ENCODE measurements at places on chromosomes 7 and 10.

DNA sequence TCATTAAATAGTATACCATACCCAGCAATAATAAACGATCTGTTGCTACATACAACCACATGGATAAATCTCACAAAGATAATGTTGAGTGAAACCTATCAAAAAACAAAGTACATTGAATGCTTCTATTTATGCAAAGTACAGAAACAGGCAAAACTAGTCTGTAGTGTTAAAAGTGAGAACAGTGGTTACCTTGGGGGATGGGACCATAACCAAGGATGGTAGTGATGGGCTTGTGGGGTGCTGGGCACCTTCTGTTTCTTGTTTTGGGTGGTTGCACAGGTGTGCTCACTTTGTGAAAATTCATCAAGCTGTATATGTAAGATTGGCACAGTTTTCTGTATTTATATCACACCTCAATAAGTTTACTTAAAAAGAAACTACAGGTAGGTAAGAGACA, 105.7 kb downstream of the ATE1 start:
- no peak for DNase-seq

DNA sequence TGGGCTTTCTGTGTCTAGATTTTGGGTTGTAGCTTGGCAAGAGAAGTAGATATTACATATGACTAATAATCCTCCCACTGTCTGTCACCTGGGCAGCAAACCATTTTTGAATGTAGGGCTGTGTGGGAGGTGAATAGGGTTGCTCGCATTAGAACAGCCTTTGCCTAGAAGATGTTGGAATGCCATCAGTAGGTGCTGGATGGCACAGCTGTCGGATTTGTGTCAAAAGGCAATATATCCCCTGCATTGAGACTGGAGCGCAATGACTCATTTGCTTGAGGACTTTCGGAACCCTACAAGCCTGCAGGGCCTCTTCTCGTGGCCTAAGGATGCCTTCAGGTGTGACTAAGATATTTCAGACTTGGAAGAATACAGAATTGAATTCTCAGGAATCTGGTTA, 323.8 kb downstream of the GPR158 start:
- no peak for DNase-seq

GRCh38 chr10:124589491-124590041, 127.9 kb downstream of the LHPP start:
- DNase-seq, result no peak

DNA sequence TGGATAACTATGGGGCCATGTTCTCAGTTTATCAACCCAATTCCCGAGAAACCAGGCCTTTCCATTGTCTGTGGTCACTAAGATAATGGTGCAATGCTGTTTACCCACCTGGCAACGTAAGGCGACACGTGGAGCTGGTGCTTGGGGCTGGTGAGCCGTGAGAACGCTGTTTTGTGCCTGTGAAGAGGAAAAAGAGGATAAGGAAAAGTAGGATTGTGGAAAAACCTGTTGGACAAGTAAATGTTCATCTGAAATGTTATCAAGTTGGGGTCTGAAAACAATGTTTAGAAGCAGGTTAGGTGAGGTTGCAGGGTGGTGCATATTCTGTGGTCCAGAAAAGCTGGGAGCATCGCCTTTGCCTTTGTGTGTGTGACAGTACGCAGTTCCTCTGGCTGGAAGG, 88.5 kb downstream of the PPP1R17 start:
- no peak for DNase-seq

GRCh38 chr10:5071411-5072198, 22.6 kb upstream of the AKR1C3 start:
- no peak for DNase-seq

- DNase-seq, result no peak
These were observed 325.0 kb downstream of the PLXNA4 start for GRCh38 chr7:132251327-132251659.

GRCh38 chr7:150871601-150872000, 19.3 kb downstream of the AOC1 start:
- no peak for DNase-seq

DNA sequence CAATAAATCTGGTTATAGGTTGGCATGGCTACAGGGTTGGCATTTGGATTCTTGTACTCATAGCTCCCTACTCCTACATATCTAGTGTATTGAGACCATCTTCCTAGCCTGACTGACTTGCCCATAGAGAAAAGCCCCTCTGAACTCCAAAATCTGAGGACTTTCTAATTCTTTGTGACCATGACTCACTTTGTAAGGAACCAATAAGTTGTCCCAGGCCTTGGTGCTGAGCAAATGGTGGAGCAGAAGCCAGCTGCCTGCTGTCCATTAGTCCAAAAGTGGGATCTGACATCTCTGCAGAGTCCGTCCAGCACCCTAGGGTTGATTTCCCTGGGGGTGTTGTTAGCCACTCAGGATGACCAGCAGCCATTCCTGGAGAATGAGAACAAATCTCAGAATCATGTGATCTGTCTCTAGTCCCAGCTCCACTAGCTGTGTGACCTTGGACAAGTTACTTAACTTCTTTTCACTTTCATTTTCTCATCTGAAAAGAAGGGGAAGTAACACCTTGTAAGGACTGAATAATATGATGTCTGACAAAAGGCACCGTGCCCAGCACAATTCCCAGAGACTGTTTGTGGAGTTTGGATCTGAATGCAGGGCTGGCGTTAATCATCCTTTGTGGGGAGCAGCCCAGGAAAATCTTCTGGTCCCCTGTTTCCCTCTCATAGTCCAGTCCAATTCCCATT, 44.1 kb downstream of the MTURN start:
- DNase-seq, result no peak

DNA sequence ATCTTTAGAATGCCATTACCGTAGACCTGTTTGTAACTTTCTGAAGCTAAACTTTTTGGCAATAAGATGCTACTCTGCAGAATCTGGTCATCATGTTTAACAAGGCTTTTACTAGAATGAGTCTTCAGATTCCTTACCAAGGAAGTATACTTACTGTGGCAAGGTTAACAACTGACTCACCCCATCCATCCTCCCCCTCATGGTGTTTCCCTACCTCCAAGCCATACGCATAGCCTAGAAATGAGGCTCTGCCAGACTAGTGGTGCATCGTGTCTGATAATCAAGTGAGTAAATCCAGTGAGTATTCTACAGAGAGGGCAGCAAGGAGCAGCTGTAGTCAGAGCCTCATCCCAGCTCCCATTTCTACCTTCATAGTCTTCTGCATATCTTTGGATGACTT, 223.6 kb downstream of the IPMK start:
- DNase-seq, result no peak

DNA sequence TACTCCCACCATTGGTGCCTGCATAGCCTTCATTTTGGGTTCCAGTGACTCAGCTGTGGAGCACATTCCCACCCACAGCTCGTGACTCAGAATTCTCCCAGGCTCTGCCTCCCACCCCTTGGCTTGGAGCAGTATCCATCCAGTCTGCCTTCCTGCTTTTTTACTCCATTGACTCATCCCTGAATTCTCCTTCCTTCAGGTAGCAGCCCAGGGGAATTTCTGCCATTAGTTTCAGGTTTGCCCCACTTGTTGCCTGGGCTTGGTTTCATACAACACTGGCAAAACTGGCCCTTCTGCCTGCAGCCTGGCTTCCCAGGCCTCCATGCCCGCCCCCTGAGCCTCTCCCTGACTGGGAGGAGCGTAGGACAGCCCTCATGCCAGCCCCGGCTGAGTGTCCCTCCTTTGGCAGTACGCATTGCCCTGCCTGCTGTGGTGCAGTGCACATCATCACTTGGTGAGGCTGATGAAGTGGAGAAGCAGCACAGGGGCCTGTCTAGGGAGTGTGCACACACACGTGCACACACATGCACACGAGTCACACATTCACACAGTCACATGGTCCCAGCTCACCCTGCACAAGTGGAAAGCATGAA, 55.0 kb downstream of the SNX10 start:
- DNase-seq, result no peak

- DNase-seq, result no peak
These were observed 236.9 kb downstream of the PRKG1 start for GRCh38 chr10:51311228-51311627.

- DNase-seq, result no peak
These were observed 21.7 kb upstream of the BMPER start for GRCh38 chr7:33883671-33883965.

GRCh38 chr7:7475601-7476000, 60.1 kb downstream of the COL28A1 start:
- DNase-seq, result no peak

GRCh38 chr10:72276421-72277339, 3.0 kb downstream of the DDIT4 start:
- no peak for DNase-seq

DNA sequence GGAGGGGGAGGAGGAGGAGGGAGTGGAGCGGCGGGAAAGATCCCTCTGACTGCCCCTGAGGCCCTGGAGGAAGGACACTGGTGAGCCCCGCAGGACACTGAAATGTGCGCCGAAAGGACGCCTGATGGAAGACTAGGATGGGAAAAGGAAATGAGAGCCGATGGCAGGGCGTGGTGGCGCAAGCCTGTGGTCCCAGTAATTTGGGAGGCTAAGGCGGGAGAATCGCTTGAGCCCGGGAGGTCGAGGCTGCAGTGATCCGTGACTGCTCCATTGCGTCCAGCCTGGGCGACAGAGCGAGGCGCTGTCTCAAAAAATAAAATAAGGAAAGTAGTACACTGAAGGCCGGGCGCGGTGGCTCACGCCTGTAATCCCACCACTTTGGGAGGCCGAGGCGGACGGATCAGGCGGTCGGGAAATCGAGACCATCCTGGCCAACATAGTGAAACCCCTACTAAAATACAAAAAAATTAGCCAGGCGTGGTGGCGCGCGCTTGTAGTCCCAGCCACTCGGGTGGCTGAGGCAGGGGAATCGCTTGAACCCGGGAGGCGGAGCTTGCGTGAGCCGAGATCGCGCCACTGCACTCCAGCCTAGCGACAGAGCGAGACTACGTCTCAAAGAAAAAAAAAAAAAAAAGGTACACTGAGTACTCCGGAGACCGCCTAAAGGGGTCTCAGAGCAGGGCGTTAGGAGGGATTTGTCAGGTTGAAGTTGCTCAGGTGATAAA, 561 bp upstream of the HNRNPF start:
- peak; percentile 75 for DNase-seq

DNA sequence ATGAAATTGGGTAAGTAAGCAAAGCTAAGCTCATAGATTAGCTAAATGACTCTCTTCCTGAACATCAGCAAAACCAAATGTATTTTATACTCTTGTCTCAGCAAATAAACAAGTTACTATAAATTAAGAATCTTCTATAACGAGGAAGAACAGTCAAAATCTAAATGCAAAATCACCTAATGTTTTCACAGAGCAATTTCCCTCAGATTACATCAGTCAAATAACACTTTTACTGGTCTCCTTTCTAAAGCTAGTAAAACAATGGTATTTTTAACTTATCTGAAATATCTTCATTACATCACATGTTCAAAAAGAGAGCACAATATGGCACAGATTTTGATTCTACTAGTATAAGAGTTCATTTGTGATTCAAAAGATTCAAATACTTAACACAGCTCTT, 16.5 kb upstream of the GPR22 start:
- no peak for DNase-seq

DNA sequence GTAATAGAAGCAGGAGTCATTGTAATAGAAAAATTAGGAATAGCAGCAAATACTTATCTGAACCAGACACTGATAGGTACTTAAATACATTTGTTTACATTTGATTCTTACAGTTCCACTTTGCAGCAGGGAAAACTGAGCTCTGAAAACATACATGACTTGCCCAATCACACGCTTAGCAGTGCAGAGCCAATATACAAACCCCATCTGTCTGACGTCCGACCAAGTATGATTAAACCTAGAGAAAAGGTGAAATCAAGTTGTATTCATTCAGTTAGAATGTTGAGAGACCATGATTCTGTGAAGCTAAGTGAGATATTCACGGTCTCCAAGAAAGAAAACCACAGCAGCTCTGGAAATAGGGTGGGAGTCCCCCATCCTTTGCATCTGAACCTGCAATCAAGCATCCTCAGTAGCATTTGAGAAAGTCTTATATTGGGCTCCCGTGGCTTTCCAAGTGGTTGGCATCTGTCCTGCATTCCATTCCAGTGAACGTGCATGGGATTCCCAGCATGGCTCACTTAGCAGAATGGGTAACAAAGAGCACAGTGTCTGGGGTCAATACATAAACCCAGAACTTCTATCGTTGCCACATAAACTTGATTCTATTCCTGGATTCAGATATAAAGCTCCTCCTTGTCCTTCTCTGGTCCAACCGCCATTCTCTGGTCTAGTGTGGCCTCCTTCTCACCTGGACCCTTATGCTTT, 148.7 kb upstream of the RSU1 start:
- no peak for DNase-seq

- DNase-seq, result no peak
These were observed 19.9 kb downstream of the CPA1 start for GRCh38 chr7:130400120-130400572.

GRCh38 chr10:79498291-79498829, 14.0 kb upstream of the EIF5AL1 start:
- DNase-seq, result no peak

GRCh38 chr10:108653531-108653930, 1269.8 kb downstream of the XPNPEP1 start:
- DNase-seq, result no peak

DNA sequence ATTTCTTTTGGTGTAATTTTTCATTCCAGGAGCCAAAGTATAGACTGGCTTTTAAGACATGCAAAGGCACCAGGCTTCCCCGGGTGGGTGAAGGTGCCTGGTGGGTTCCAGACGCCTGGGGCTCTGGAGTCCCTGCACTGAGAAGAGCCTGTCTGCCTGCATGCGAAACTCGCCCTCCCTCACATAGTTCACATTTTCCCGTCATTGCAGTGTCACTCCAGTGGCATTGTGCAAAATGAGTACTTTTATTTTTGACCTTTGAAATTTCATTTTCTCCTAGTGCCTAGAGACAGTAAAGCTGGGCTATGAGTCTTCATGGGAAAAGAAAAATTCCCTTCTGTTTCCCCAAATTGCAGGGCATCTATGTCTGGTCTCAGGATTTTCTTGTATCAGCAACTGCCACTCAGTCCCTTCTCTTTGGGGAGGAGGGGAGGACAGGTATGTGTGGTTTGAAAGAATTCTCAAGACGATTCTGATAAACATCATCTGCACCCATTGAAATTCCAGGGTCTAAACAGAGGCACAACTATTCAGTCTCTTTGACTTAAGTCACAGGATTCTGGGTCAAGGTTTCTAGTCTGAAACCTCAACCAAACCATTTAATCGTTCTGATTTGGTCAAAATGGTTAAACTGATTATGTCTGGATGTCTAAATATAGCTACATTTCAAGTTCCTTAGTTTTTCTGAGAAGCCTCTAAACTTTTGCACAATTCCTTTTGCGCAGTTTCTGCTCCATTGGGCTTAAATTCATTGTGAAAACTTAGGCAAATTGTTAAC, 107.8 kb downstream of the CYP26A1 start:
- DNase-seq, result no peak

- DNase-seq, result no peak
These were observed 660.8 kb downstream of the MAGI2 start for GRCh38 chr7:78792624-78793023.

- peak; percentile 50 for DNase-seq
These were observed 69.1 kb downstream of the RTKN2 start for GRCh38 chr10:62199584-62199983.

DNA sequence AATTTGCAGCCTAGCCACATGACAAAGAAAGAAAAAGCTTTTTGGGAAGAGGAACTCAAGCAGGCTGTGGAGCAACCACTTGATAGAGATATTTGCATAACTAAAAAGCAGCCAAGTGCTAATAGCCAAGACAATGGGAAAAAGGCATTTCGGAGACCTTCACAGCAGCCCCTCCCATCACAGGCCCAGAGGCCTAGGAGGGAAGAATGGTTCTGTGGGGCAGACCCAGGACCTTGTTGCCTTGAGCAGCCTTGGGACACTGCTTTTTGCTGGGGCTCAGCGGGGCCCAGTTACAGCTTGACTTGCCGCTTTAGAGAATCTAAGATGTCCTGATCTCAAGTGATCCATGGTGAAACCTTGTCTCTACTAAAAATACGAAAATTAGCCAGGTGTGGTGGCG, 38.5 kb downstream of the FAM149B1 start:
- no peak for DNase-seq

- no peak for DNase-seq
These were observed 386.6 kb downstream of the SH2D4B start for GRCh38 chr10:80924063-80924952.

All from thymus (tissue), 14 donors.